ENCODE measurements at places on chromosomes 3 and 15.

DNA sequence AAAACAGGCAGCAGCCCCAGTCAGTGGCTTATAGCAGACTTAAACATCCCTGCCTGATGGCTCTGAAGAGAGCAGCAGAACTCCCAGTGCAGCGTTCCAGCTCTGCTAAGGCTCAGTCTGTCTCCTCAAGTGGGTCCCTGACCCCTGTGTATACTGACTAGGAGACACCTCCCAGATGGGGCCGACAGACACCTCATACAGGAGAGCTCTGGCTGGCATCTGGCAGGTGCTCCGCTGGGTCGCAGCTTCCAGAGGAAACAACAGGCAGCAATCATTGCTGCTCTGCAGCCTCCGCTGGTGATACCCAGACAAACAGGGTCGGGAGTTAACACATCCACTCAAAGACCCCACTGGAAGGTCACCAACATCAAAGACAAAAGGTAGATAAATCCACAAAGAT, 93.5 kb downstream of the RFX7 start:
- no peak for DNase-seq

- DNase-seq = no peak
Observed at GRCh38 chr15:29031502-29032228, 145.9 kb downstream of the APBA2 start.

- DNase-seq = no peak
Observed at GRCh38 chr3:22106213-22106896, 355.3 kb upstream of the ZNF385D start.

- no peak for DNase-seq
Observed at GRCh38 chr3:61381745-61382392, 130.6 kb upstream of the FHIT start.

DNA sequence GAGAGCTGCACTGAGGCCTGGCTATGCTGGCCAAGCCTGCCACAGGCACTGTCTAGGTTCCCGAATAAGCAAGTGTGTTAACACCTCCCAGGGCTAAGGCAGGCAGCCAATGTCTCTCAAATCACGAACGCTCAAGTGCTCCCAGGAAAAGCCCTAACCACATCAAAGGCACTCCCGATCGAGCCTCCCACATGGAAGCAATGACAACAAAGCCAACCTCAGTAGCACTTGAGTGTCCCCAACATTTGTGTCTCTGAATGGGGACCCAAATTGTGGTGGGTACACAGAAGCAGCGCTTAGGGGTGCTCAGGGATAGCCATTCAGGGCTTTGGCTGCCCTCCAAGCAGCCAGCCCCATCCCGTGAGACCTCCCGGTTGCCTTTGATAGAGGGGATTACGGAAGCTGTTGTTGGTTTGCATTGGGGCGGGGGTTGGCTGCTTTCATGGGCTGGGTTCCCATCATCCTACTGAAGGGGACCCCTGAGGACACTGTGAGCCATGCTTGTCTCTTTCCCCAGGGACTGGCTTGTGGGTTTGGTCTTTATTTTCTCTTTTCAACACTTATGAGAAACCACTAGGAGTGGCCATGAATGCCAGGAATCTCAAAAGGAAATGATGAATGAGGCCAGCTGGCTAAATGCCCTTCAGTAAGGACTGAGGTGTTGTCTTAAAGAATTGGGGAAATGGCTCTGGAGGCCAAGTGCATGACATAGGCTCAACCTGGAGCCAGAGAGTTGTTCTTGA, 234.1 kb upstream of the FEZF2 start:
- no peak for DNase-seq

DNA sequence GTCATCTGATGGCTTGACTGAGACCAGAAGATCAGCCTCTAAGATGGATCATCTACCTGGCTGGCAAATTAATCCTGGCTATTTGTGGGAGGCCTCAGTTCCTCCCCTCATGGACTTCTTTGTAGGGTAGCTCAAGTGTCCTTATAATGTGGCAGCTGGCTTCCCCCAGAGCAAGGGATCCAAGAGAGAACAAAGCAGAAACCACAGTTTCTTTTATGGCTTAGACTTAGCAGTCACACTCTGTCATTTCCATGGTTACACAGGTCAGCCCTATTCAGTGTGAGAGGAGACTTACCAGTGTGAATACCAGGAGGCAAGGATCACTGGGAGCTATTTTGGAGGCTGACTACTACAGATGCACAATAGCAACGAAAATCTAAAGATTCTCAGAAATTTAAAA, 15.3 kb upstream of the ARL14 start:
- DNase-seq = no peak

- DNase-seq = no peak
Observed at GRCh38 chr3:46271209-46271745, 29.0 kb downstream of the CCR3 start.

DNA sequence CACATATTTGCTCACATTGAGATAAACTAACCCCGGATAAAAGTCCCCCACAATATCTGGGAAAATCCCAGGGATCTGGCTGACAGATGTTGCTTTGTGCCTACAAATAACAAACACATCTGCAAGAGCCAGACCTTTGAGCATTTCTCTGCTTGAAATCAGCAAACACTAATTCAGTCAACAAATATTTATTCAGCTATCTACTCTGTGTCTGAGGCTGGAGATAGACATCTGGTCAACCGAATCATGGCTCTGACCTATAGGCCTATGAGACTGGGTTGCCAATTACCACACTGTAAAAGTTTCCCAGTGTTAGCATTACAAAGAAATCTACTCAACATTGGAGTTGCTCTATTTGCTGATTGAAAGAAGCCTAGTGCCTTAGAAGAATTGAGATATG, 201.1 kb upstream of the CADPS start:
- no peak for DNase-seq

DNA sequence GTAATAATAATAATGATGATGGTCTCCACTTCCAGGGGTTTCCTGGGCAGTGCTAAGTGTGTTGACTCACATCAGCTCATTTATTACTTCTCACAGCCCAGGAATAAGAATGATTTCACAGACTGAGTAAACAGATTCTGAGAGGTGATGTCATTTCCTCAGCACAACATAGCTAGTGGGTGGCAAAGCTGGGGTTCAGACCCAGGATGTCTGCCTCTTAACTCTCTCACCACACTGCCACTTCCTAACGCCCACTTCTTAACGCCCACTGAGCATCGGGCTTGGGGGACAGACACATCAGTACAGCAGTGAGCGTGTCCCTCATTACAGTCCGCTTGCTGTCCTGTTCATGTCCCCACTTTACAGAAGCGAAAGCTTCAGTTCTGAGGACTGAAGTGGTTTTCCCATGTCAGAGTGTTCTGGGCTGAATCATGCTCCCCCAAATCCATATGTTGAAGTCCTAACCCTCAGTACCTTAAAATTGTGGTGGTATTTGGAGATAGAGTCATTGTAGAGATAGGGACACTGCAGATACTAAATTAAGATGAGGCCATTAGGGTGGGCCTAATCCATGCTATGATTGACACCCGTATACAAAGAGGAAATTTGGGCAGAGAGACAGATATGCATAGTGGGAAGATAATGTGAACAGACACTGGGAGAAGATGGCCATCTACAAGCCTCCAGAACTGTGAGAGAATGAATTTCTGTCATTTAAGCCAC, 68.0 kb downstream of the ATP2B2 start:
- DNase-seq = peak; percentile 6

GRCh38 chr3:46624975-46625490, 12.7 kb downstream of the FAM240A start:
- DNase-seq = no peak

- no peak for DNase-seq
Observed at GRCh38 chr3:112364291-112364690, 31.3 kb downstream of the CD200 start.

GRCh38 chr3:175356899-175357324, 497.8 kb downstream of the NAALADL2 start:
- DNase-seq = no peak

- no peak for DNase-seq
Observed at GRCh38 chr15:32936976-32937375, 219.2 kb downstream of the GREM1 start.

DNA sequence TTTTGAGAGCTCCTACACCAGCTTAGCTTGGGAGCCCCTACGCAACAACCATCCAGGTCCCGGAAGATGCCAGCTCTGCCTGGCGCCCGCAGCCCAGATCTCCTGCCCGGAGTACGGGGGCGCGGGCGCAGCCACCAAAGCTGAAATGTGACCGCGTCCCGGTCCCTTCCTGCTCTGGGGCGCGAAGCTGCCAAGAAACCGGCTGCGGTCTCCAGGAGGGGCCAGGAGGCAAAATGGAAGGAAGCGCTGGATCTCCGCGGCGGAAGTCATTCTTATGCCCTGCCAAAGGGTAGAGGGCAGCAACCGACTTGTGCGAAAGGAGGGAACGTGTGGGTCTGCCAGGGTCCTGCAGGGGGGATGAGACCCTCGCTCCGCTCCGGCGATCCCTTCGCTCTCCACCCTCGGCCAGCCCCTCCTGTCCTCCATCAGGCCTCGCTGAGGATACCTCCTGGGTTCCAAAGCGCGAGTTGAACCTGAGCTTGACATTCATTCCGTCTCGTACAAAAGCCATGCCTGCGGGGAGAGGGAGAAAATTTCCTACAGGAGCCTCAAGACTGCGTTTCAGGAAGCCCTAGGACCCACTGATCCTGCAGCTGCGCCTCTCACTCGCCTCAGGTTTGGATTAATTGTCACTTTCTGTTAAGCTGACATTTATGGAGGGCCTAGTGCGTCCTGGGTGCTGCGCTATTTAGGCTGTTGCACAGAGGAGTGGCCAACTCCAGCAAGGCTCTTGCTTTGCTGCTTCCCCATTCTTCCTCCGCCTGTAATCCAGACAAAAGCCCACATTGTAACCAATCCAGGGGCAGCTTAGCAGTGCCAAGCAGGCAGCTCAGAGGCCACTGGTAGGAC, 98.3 kb upstream of the VGLL3 start:
- DNase-seq = no peak

GRCh38 chr3:134623615-134624245, 27.1 kb downstream of the KY start:
- no peak for DNase-seq

GRCh38 chr3:4983739-4984510, 4.7 kb downstream of the BHLHE40 start:
- DNase-seq = peak; percentile 50

- no peak for DNase-seq
Observed at GRCh38 chr3:63207066-63207590, 71.0 kb upstream of the SYNPR start.

DNA sequence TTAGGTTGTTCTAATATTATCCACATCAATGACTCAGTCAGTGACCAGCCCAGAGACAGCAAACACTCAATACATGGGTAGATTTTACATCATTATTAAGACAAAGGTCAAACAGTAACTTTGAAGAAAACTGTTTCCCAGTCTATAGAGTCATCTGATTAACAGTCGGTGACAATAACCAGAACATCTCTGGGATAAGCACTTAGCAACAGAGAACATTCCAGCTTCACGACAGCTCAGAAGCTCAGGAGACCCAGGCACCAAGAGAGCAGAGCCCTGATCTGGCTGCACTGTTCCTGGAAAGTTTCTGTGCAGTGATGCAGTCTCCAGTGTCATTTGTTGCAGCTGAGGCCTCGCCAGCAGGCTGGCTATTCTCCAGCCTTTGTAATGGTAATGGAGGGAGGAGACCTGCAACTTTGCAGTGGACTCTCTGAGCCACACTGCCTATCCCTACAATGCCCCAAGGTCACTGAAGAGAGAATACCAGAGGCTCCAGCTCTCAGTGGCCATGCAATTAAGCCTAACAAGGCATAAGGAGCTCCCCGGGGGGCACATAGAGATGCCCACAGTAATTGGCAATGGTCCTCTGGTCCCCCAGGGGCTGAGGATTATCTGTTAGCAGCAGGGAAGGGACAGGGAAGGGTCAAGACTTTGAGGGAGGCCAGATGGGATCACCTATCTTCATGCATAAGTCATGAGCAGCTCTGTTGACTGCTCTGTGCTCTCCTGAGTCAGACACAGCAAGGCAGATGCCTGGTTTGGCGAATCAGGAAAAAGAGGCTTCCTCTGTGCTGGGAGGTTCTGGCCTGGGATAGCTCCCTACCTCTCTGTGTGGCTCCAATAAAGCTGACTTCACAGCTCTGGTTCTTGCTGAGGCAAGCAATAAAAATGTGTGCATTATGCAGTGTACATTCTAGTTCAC, 163.6 kb downstream of the CTNNB1 start:
- DNase-seq = no peak

DNA sequence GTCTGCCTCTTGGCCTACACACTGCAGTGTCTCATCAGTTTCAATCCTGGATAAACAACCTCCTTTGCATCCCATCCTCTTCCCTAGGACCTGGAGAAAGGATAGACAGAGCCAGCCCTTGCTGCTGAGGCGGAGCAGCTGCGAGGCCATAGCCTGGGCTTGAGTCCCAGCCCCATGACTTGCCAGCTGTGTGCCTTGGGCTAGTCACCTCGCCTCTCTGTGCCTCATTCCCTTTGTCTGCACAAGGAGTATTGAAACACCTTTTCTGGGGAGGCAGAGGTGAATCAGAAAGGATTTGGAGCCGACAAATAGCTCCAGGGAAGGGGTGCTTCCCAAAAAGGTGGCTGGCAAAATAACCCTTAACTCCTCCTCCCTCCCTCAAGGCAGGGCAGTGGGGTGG, 65.0 kb upstream of the SLC6A1 start:
- DNase-seq = no peak

Data from activated CD8-positive, alpha-beta memory T cell treated with anti-CD3 and anti-CD28 coated beads for 1 hour (primary cell).